ENCODE measurements at places on chromosomes 16 and 17.

GRCh38 chr17:2023692-2024571 is 1.2 kb downstream of the RTN4RL1 start:
- peak; percentile 42 for DNase-seq

DNA sequence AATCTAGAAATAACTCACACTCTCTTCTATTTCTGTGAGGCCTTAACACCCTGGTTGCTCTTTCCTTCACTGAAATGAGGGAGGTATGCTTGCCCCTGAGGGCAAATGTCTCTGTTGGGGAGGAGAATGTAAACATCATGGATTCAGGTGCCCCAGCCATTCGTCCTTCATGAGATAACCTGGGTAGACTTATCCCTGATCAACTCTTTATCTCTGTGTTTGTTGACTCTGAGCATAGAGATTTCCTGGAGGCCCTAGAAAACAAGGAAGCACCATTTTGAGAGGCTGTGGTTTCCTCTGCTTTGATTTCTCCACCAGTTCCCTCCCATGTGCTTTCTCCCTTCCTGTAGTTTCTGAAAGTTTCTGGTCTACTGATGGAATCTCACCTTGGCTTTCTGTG is 77.3 kb downstream of the PHKB start:
- no peak for DNase-seq

GRCh38 chr17:78124836-78125137 is 3.8 kb downstream of the TMC6 start:
- no peak for DNase-seq

DNA sequence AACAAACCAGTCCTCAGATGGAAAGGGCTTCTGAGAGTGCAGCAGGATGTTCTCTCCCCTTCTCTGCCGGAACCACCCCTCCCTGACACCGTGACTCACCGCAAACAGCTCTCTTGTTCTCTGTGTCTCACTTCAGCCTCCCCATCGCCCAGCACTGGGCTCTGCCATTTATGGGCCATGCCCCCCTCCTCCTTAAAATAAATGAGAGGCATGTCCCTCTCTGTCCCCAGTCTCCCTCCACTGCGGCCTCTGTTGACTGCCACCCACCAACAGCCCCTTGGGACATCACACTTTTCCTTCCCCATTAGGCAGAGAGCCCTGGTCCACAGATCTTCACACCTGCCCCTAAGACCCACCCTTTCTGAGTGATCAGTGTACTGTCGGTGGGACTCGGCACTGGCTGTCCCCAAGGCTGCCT is 6.3 kb downstream of the CCDC102A start:
- peak; percentile 65 for DNase-seq

DNA sequence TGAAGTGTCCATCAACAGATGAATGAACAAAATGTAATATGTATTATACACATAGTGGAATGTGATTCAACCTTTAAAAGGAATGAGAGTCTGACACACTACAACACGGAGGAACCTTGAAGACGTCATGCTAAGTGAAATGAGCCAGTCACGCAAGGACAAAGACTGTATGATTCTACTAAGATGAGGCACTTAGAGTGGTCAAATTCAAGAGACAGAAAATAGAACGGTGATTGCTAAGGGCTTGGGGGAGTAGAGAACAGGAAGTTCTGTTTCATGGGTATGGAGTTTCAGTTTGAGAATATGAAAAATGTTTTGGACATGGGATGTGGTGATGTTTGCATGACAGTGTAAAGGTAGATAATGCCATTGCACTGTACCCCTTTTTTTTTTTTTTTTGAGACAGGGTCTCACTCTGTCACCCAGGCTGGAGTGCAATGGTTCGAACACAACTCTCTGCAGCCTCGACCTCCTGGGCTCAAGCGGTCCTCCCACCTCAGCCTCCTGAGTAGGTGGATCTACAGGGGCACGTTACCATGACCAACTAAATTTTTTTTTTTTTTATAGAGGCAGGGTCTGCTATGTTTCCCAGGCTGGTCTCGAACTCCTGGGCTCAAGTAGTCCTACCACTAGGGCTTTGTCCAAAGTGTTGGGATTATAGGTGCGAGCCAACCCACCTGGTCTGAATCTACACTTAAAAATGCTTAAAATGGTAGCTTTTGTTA is 2.9 kb upstream of the CCDC102A start:
- no peak for DNase-seq

GRCh38 chr16:12899529-12900143 is 1.8 kb upstream of the SHISA9 start:
- no peak for DNase-seq

- no peak for DNase-seq
Observed at GRCh38 chr17:67759355-67760171, 41.8 kb downstream of the NOL11 start.

- no peak for DNase-seq
Observed at GRCh38 chr17:77160091-77160874, 19.5 kb downstream of the SEC14L1 start.

DNA sequence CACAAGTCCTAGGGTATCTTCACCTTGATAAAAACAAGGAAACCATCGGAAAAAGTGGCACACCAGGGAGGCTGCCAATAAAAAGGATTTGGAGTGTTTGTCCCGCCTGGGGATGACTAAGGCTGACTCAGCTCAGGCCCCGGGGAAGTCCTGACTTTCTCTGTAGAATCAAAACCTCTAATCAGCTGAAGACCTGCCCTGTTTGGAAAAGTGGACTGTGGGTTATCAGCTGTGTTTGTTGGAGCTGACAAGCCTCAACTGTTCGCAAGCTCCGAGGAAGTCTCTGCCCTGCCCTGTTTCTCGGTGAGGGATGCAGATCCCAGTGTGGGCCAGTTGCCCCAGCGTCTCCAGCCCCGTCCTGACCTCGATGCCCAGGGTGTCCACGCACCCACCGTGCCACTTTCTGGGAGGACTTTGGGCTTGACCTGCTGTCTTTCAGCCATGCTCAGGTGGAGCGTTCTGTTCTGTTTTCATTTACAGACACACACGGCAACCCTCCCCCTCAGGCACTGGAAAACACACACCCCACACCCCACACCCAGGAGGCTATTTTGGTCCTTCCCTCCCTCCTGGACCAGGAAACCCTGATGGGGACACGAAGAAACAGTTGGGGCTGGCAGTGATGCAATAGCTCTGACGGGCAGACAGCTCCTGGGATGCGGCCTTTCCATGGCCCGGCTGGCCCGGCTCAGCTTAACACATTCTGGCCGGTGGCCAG is 27.6 kb upstream of the PITPNA start:
- DNase-seq = no peak

DNA sequence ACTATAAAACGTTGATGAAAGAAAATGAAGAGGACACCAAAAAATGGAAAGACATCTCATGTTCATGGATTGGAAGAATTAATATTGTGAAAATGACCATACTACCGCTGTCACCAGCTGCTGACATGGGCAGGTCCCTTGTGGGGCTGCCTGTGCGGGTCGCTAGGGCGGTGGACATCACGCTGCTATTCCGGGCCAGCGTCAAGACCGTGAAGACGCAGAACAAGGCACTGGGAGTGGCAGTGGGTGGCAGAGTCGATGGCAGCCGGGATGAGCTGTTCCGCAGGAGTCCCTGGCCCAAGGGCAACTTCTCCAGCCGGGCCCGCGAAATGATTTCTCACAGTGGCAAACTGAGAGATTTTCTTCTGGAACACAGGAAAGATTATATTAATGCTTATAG is 48.2 kb upstream of the NSRP1 start:
- DNase-seq = no peak

GRCh38 chr16:72908362-72909167 is 139.4 kb downstream of the ZFHX3 start:
- DNase-seq = no peak

DNA sequence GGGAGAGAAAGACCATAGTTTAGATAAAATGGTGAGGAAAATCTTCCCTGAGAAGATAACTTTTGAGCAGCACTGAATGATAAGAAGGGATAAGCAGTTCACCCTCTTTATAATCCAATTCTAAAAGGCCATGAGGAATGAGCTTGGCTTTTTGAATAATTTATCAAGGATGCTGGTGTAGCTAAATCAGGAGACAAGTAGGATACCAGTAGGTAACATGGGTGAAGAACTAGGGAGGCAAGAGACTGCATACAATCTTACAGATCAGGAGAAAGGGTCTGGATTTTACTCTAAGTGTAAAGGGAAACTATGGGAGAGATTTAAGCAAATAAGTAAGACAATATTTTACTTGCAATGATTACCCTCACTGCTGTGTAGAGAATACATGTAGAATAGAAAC is 60.7 kb downstream of the MED13 start:
- DNase-seq = no peak

DNA sequence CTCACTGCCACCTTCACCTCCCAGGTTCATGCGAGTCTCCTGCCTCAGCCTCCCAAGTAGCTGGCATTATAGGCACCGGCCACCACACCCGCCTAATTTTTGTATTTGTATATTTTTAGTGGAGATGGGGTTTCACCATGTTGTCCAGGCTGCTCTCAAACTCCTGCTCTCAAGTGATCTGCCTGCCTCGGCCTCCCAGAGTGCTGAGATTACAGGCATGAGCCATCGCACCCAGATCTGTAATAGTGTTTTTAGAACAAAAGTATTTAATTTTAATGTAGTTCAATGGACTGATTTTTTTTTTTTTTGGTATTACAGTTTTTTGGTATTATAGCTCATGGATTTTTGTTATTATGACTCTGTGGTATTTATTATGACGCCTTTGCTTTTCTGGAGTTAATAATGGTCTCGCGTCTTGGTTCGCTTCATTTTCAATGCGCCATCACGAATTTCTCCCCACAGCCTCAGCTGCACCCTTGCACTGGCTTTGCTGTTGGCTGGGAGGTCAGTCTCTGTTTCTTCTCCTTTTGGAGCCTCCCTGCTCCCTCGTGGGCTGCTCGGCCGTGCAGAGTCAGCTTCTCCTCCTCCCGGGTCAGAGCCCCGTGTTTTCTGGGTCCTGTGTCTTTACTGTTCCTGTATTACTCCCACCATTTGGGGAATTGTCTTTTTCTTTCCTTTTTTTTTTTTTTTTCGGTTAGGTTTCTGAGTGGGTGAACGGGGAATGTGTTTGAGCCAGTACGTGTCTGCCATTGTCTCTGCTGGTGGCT is 27.2 kb downstream of the BAIAP2 start:
- no peak for DNase-seq

- DNase-seq = no peak
Observed at GRCh38 chr17:35743626-35744328, 9.3 kb downstream of the GAS2L2 start.

DNA sequence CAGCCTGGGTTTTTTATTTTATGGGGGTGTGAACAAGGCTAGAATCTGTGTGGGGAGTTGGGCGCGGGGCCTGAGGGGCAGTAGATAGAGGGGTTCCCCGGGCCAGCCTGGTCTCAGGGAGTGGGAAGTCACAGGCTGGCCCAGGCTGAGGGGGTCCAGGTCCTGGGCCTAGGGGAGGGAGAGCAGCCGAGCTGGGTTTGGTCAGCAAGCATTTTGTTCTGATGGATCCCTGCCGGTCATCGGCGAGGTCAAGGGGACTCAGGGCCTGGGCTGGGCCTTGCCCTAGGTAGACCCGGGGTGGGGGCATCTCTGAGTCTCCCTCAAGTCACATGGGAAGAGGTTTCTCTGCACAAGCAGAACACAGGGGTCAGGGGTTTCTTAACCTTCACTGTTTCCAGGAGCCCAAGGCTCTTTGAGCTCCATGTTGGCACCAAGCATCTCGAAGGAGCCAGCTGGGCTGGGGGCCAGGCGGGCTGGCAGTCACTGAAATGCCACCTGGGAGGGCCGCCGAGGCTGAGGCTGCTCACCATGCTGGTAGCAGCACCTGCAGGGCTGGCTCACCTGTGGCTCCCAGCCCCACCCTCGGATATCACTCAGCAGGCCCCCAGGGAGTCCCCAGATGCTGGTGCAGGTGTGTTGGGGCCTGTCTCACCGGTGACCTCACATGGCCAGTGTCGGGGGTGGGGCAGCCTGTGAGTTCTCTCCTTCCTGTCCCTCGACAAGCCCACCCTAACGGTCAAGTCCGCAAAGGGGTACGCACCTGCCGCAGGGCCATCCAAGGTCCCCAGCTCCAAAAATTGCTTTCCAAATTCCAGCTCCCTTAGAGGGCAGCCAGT is 41.0 kb downstream of the SLC7A5 start:
- DNase-seq = no peak

GRCh38 chr16:8571061-8571596 is 19.2 kb downstream of the TMEM114 start:
- no peak for DNase-seq

DNA sequence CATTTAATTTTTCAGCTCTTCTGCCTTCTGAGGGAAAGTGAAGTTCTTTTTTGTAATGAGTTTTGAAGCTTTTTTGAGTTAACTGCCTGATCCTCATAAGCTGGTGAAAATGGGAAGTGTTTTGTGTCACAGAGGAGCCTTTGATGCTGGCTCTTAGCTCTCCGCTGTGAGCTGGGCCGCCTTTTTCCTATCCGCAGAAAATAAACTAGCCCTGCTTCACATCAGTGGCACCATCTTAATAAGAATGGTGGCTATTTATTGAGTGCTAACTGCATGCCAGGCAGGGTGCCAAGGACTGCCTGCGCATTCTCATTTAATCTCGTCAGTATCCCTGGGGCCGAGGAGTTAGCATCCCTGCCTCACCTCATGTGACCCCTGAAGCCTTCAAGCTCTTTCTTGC is 309.0 kb downstream of the CPPED1 start:
- DNase-seq = no peak

Measured in stimulated activated CD4-positive, alpha-beta T cell treated with anti-CD3 and anti-CD28 coated beads, Interleukin-4, amount 100 ng/mL, for 1 hour (primary cell).